ENCODE measurements at places on chromosomes 11 and 22. TPM values are rescaled to one million over a fixed set of nuclear protein-coding genes. Genes with fewer than 3 reads are reported as not detected.

MMP27 gene
- not detected for total RNA-seq

CATSPER1 gene
- not detected for total RNA-seq

PLAAT5 gene
- 0.77 TPM for total RNA-seq

CHADL gene
- total RNA-seq, result 0.61 TPM

NPTXR gene
- 9.3 TPM for total RNA-seq

IGSF22 gene
- total RNA-seq, result 0.19 TPM

FOXRED2 gene
- 44.8 TPM for total RNA-seq

CARD10 gene
- total RNA-seq, result 7.0 TPM

DYNC2H1 gene
- total RNA-seq, result 21.8 TPM

DNA sequence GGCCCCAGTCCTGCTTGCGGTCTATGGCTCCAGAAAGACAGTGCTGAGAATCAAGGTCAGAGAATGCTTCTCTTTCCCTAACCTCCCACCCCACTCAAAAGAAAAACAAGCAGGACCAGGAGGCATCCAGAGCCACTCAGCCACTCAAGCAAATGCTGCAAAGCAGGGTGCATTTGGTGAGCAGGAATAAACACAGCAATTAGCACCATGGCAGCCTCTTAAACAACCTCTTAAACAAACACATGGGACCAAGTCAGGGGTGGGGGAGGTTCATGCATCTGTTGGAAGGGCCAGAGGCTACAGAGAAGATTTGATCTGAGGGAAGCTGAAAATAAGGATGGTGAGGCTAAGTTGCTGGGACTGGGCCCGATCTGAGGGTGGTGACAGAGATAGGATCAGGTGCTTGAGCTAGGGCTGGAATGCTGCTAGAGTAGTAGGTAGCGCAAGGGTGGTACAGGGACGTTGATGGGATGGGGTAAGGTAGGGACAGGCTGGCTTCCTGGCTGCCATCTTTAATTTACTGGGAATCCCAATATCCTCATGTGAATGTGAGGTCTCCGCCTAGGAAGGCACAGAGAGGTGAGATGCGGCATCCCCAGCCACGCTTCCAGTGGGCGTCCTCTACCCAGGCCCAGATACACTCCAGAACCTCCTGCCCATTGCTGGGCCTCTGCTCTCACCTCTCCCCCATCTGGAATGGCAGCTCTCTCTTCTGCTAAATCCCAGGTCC, 26.6 kb upstream of the LMO1 start:
- H3K27ac ChIP-seq, result peak overlapping the region; percentile 80
- no peaks in the 10 kb centered on the region for H3K27me3 ChIP-seq
- H3K4me3 ChIP-seq, result no peak overlapping the region
- H3K36me3 ChIP-seq, result no peaks in the 10 kb centered on the region
- H3K4me1 ChIP-seq, result peaks cover 33% of the 10 kb centered on the region

GRCh38 chr11:111444040-111444439, 65.0 kb upstream of the POU2AF1 start:
- no peak overlapping the region for H3K27ac ChIP-seq
- DNase-seq, result no peak
- peaks cover 9% of the 10 kb centered on the region for H3K4me1 ChIP-seq
- H3K36me3 ChIP-seq, result no peaks in the 10 kb centered on the region

DNA sequence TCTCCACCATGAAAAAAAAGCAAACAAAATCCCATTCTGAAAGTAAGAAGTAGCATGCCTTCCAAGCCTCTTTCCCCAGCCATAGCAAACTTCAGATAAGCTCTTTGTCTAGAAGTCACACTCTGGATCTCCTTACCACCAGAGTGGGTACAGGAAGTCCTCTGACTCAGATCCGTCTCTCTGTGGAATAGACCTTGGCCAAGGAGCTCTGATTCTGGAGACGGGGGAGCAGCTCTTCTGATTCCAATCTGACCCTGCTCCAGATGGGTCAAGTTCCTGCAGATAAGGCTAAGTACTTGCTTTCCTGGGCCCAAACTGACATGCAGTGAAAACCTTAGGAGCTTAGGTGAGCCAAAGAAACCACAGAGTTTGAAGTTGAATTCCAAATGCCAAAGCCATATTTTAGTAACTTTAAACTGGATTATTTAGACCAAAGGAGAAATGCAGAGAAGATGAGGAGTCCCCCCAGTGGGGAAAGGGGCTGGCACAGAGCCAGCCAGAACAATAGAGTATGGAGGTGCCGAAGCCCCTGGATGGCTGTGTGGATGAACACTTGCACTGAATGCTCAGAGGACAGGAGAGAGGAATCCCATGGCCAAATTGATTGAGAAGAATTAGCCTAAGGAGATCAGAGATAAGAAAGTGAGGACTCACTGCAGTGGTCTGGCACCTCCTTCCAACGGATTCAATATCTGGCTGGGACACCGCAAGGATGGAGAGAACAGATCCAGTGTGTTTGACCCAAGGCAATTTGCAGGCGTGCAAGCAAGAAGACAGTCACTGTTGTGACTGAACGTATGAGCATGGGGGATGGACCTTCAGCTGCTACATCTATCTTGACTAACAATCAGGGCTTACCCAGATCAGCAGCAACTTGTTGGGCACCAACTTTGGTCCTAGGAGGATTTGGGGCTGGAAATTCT, 54.9 kb downstream of the ENDOD1 start:
- no peak overlapping the region for H3K27ac ChIP-seq
- no peaks in the 10 kb centered on the region for H3K36me3 ChIP-seq
- no peak for DNase-seq
- H3K27me3 ChIP-seq, result peaks cover 10% of the 10 kb centered on the region

- peaks cover 38% of the 10 kb centered on the region for H3K4me1 ChIP-seq
- peak; percentile 41 for DNase-seq
- H3K4me3 ChIP-seq, result peak overlapping the region; percentile 93
- H3K27ac ChIP-seq, result peak overlapping the region; percentile 96
- peaks cover 4% of the 10 kb centered on the region for H3K36me3 ChIP-seq
Observed at GRCh38 chr22:37018815-37019308, 385 bp downstream of the TST start.

DNA sequence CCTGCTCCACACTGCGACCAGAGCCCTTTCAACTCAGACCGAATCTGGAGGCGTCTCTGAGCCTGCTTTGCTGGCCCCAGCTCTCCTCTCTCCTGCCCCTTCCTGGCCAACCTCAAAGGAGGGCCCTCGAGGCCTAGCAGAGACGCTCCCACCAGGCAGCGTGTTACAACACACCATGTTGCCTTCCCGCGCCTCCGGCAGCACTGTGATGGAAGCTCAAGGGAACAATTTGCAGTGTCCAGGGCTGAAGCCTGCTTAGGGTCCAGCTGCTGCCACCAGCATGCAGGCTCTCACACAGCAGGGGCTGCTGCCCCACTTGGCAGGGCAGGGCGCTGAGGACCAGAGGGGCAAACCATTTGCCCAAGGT, 18.4 kb downstream of the LINC01488 start:
- no peak overlapping the region for H3K4me3 ChIP-seq
- no peak for DNase-seq
- H3K4me1 ChIP-seq, result peaks cover 24% of the 10 kb centered on the region
- no peaks in the 10 kb centered on the region for H3K27me3 ChIP-seq
- H3K27ac ChIP-seq, result no peak overlapping the region

- no peaks in the 10 kb centered on the region for H3K4me1 ChIP-seq
- H3K27me3 ChIP-seq, result no peaks in the 10 kb centered on the region
- no peak overlapping the region for H3K27ac ChIP-seq
- H3K4me3 ChIP-seq, result no peak overlapping the region
- no peaks in the 10 kb centered on the region for H3K36me3 ChIP-seq
Observed at GRCh38 chr11:110890995-110891394, 178.8 kb upstream of the ARHGAP20 start.

GRCh38 chr11:93849751-93850593, 446 bp downstream of the VSTM5 start:
- H3K36me3 ChIP-seq, result no peaks in the 10 kb centered on the region
- no peaks in the 10 kb centered on the region for H3K4me1 ChIP-seq
- H3K4me3 ChIP-seq, result no peak overlapping the region
- H3K27me3 ChIP-seq, result no peaks in the 10 kb centered on the region

GRCh38 chr11:64870893-64871466, 7.4 kb downstream of the EHD1 start:
- peak overlapping the region; percentile 85 for H3K27ac ChIP-seq
- no peaks in the 10 kb centered on the region for H3K27me3 ChIP-seq
- H3K36me3 ChIP-seq, result no peaks in the 10 kb centered on the region
- no peak for DNase-seq
- peak overlapping the region; percentile 27 for H3K4me3 ChIP-seq

- H3K36me3 ChIP-seq, result no peaks in the 10 kb centered on the region
- no peak overlapping the region for H3K27ac ChIP-seq
- no peak overlapping the region for H3K4me3 ChIP-seq
- no peaks in the 10 kb centered on the region for H3K27me3 ChIP-seq
Observed at GRCh38 chr11:93100211-93100610, 97.6 kb downstream of the SLC36A4 start.

DNA sequence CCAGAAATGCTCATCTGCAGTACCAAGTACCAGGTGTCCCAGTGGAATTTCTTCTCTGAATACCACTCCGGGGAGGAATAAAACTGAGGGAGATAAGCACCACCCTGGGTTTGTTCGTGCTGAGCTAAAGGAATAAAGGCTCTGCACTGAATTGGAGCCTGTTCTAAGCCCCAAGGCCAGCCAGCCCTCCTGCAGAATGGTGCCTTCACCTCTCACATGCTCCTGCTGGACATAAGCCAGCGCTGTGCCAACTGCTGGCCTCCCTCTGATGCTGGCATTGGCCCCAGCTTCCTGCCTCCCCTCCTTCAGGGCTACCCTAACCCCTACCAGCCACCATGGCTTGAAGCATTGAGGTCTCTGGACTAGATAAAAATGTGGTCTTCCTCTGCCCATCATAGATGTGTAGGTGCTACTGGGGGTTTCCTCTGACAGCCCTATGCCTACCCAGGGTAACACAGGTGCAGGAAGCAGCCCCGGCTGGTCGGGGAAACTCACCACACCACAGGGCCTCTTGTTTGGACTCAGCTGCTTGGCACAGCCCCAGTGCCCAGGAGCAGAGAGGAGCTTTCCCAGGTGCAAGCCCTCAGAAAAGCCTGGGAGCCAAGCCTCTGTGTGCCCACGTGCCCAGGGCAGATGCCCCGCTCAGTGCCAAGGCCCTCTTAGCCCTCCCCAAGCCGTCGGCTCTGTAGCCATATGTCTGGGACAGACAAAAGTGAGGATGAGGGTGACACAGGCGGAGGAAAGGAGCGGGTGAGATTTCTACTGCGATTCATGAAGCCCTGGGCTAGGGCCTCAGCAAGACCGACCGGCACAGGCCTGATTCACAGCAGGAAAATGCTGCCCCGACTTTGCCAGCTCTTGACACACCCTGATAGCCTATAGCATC, 34.1 kb upstream of the JAM3 start:
- peaks cover 49% of the 10 kb centered on the region for H3K4me1 ChIP-seq
- peak overlapping the region; percentile 81 for H3K4me3 ChIP-seq
- peaks cover 84% of the 10 kb centered on the region for H3K27me3 ChIP-seq
- H3K36me3 ChIP-seq, result no peaks in the 10 kb centered on the region
- no peak overlapping the region for H3K27ac ChIP-seq

DNA sequence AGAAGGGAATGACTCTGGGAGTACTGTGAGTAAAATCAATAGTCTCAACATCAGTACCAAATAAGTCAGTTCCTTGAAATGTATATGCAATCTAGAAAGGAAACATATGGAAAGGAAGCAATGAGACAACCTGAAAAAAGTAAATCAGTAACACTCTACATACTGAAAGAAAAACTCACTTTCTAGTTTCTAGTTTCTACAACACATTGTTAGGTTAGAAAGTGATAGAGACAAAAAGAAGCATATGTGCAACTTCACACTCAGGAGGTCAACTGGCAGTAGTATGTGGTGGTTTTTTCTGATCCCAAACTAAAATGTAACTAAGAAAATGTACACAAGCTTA, 156.5 kb upstream of the SOX6 start:
- H3K4me1 ChIP-seq, result no peaks in the 10 kb centered on the region
- no peak overlapping the region for H3K27ac ChIP-seq
- H3K4me3 ChIP-seq, result no peak overlapping the region
- H3K36me3 ChIP-seq, result peaks cover 4% of the 10 kb centered on the region
- no peaks in the 10 kb centered on the region for H3K27me3 ChIP-seq

GRCh38 chr22:18997925-18998315, 61.8 kb upstream of the PRODH start:
- H3K36me3 ChIP-seq, result no peaks in the 10 kb centered on the region
- H3K27me3 ChIP-seq, result peaks cover 17% of the 10 kb centered on the region
- no peak overlapping the region for H3K27ac ChIP-seq
- H3K4me3 ChIP-seq, result no peak overlapping the region
- H3K4me1 ChIP-seq, result peaks cover 13% of the 10 kb centered on the region
- no peak for DNase-seq

DNA sequence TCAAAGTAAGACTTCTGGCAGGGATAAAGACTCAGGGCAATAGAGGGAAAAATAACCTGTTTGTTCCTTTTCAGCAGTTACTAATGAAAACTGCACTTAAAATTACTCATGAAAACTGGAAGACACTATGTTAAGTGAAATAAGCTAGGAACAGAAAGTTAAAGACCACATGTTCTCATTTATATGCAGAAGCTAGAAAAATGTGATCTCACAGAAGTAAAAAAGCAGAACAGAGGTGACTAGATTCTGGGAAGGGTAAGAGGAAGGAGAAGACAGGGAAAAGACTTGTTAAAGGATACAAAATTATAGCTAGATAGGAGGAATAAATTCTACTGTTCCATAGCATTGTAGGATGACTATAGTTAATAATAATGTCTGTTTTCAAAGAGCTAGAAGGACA, 22.2 kb downstream of the HPS5 start:
- no peak overlapping the region for H3K4me3 ChIP-seq
- no peaks in the 10 kb centered on the region for H3K27me3 ChIP-seq
- H3K4me1 ChIP-seq, result no peaks in the 10 kb centered on the region
- DNase-seq, result no peak
- no peak overlapping the region for H3K27ac ChIP-seq

- no peaks in the 10 kb centered on the region for H3K36me3 ChIP-seq
- H3K27ac ChIP-seq, result no peak overlapping the region
- no peak overlapping the region for H3K4me3 ChIP-seq
- H3K27me3 ChIP-seq, result no peaks in the 10 kb centered on the region
- no peaks in the 10 kb centered on the region for H3K4me1 ChIP-seq
Observed at GRCh38 chr11:134574947-134575346, 162.9 kb upstream of the B3GAT1 start.

GRCh38 chr22:49561976-49562375, 265.7 kb downstream of the BRD1 start:
- DNase-seq, result no peak
- peaks cover 7% of the 10 kb centered on the region for H3K4me1 ChIP-seq
- no peak overlapping the region for H3K4me3 ChIP-seq

GRCh38 chr11:108587109-108587508, 6.5 kb downstream of the EXPH5 start:
- H3K27me3 ChIP-seq, result peaks cover 14% of the 10 kb centered on the region
- peaks cover 4% of the 10 kb centered on the region for H3K4me1 ChIP-seq
- no peaks in the 10 kb centered on the region for H3K36me3 ChIP-seq
- no peak for DNase-seq
- no peak overlapping the region for H3K4me3 ChIP-seq
- H3K27ac ChIP-seq, result no peak overlapping the region
